ENCODE measurements at places on chromosomes 7 and 10.

DNA sequence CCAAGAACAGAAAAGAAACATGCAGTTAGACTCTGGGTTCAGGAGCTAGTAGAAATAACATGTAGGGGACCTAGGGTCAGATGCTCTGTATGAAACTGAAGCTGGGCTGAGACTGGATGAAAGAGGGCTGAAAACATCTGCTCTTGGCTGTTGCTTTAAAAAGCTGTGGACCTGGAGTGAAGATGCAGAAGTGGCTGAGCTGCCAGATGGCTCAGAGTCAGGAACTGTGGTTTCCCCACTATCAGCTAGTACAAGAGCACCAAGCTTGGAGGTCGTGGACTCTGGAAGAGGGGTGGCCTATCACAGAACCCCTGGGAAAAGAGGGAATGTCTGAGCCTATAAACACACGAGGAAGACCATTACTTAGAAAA lies 5.9 kb downstream of the ADK start:
- DNase-seq: no peak

DNA sequence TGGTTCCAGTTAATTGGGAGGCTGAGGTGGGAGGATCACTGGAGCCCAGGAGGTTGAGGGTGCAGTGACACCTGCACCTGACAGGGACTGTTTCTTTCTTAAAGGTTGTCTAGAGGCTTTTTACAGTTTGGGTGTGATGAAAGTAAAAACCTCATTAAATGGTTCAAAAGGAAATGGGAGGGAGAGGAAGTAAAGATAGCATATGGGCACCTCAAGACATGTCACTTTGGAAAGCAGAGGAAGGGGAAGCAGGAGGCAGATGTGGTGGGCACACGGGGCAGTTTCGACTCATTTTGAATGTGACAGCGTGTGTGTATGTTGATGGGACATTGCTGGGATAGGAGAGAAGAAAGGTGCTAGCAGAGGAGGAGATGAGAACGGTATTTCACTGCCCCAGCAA lies 203.1 kb downstream of the MLLT10 start:
- no peak for DNase-seq

GRCh38 chr7:5665094-5666025 lies 116.1 kb downstream of the RNF216 start:
- peak; percentile 67 for DNase-seq

GRCh38 chr10:8116474-8116873 lies 62.0 kb downstream of the GATA3 start:
- DNase-seq: no peak

- no peak for DNase-seq
Observed at GRCh38 chr10:133075346-133076137, 12.2 kb upstream of the ADGRA1 start.

DNA sequence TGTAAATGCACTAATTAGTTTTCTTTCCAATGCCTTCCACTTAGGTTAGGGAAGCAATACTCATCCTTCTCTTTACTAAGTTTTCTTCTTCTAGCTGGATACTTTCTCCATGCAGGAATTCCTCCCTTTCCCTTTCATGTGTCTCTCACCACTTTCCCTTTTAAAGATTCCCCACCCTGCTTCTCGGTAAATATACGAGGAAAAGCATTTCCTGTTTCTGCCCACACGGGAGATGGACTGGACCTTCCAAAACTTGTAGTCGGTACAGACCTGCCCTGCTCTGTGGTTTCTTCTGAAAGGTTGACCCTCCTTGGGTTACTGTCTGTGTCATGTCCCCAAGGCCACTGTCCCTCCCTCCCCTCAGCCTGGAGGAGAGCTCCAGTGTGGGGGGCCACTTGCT lies 58.9 kb upstream of the LYZL2 start:
- DNase-seq: no peak

- DNase-seq: no peak
Observed at GRCh38 chr10:2968401-2969058, 98.8 kb upstream of the PFKP start.

- no peak for DNase-seq
Observed at GRCh38 chr10:89643431-89643811, 1.6 kb downstream of the PANK1 start.

DNA sequence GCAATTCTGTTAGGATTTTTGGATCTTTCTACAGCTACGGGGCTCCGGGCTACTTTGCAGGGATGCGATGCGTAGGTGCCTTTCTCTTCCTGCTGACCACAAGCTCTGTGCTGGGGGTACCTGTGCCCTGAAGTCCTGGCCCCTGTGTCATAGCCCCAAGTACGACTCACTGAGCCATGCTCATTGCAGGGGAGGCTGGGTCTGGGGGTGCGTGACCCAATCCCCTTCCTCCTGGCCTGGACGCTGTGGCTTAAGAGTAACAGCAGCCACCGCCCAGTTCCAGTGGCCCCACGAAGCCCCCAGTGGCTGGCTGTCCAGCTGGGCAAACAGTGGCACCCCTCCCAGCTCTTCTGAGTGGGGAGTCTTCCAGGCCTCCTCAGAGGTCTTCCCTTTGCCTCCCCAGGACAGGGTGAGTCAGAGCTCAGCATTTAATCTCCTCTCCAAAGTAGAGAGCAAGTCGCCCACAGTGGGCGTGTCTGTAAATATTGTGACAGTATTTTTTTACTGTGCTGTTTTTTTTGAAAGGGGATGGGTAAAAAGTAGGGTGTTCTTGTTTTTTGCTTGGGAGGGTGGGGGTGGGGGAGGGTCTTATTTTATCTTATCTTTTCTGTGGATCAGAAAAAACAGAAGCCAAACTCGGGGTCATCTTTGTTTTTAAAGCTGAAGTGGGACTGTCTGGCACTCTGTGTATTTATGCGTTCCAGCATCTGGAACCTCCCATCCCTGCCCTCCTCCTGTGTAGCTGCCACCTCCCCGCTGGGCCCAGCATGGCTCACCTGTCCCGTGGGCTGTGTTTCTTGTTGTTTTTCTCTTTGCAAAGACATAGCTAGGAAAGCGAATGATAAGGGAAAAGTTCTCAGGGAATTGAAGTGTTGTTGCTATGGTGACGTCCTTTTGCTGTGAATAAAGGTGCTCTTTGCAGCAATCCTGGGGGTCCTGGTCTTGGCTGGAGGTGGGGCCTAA lies 8.2 kb downstream of the LFNG start:
- DNase-seq: peak; percentile 47

GRCh38 chr7:77827999-77828398 lies 29.4 kb downstream of the PHTF2 start:
- no peak for DNase-seq

DNA sequence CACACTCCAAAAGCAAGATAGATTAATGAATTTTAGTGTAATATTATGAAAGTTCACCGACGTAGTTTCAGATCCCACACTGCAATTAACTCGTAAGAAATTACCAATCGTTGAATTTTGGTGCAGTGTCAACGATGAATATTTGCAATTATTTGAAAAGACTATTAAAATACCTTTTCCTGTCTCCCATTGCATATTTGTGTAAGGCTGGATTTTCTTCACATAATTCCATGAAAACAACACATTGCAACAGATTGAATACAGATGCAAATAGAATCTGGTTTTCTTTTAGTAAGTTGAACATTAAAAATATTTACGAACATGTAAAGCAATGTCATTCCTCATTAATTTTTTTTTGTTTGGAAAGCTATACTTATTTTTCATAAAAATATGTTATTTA lies 50.9 kb downstream of the DNMBP start:
- no peak for DNase-seq

DNA sequence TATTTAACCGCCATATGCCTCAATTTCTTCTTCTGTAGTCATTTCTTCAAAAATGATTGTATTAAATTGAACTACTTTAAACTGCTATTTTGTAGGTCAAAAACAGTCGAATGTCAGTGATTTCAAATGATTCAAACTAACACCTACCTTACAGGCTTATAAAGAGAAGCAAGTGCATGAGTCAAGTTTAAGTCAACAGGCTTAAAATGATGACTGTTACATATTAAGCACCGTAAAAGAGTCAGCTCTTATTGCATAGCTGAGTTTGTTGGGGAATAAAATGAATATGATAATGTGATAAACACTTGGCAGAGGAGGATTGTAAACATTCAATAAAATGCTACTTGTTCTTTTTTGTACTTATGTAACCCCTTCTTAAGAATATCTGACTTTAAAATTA lies 90.1 kb upstream of the ANKRD1 start:
- DNase-seq: peak; percentile 41

DNA sequence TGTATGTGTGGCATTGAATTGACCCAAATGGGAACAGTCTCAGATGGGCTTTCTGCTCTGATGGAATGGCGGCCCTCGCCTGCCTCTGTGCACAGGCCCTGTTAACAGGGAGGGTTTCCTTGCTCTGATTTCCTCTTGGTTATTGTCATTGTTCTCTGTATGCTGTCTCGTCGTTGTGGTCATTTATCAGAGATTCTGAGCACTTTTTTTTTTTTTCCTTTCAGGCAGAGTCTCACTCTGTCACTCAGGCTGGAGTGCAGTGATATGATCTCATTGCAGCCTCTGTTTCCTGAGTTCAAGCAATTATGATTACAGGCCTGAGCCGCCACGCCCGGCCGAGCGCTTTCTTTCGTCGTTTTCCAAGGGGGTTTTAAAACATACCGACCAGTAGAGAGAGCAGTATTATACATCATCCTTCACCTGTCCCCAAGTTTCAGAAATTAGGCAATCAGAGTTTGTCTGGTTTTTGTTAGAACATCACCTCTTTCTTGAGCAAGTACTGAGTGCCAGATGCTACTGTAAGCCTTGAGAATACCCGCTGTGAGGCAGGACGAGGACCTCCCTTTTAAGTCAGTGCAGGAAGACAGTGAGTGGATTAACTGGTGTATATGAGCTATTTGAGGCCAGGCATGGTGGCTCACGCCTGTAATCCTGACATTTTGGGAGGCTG lies 6.5 kb downstream of the CHST12 start:
- no peak for DNase-seq

DNA sequence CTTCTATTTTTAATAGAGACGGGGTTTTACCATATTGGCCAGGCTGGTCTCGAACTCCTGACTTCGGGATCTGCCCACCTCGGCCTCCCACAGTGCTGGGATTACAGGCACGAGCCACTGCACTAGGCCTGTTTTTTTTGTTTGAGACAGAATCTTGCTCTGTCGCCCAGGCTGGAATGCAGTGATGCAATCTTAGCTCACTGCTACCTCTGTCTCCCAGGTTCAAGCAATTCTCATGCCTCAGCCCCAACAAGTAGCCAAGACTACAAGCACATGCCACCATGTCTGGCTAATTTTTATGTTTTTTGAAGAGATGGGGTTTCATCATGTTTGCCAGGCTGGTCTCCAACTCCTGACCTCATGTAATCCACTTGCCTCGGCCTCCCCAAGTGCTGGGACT lies 73.7 kb downstream of the TYW1B start:
- DNase-seq: peak; percentile 48

DNA sequence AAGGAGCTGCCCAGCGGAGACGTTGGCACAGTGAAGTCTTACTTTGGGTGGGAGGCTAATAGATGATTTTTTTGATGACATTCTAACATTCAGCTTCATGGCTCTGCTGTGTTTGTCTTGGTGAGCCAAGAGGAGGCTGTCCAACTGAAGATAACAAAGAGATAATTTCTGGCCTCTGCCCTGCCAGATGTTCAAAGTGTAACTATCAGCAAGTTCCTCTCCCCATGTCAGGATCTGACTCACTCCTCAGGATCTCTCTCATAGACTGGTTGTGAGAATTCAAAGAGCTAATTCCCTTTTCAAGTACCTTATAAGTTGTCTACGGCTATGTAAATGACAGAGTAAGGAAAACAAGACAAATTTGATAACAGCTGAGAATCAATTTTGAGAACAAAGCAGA lies 1340.9 kb downstream of the XPNPEP1 start:
- DNase-seq: no peak

DNA sequence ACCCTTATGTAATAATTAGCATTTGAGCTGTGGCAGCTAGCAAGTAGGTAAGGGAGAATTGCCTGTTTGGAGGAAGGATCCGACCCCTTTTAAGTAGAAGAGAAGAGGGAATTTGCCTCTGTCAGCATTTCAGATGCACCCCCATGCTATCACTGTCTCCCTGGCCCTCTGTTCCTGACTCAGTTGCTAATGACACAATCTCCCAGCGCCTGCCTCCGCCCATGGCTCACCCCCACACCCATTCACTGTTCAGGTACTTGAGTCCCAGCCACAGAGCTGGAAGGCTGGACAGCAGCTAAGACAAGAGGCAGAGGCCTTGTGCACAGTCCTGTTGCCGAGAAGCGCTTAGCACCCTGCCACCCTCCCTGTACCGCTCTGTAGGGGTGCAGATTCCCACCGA lies 512.3 kb upstream of the GALNT17 start:
- DNase-seq: no peak

GRCh38 chr7:133021196-133021595 lies 60.7 kb downstream of the CHCHD3 start:
- no peak for DNase-seq

GRCh38 chr7:17624379-17624778 lies 315.9 kb downstream of the SNX13 start:
- DNase-seq: no peak
